ENCODE measurements at places on chromosomes 2 and 18.

DNA sequence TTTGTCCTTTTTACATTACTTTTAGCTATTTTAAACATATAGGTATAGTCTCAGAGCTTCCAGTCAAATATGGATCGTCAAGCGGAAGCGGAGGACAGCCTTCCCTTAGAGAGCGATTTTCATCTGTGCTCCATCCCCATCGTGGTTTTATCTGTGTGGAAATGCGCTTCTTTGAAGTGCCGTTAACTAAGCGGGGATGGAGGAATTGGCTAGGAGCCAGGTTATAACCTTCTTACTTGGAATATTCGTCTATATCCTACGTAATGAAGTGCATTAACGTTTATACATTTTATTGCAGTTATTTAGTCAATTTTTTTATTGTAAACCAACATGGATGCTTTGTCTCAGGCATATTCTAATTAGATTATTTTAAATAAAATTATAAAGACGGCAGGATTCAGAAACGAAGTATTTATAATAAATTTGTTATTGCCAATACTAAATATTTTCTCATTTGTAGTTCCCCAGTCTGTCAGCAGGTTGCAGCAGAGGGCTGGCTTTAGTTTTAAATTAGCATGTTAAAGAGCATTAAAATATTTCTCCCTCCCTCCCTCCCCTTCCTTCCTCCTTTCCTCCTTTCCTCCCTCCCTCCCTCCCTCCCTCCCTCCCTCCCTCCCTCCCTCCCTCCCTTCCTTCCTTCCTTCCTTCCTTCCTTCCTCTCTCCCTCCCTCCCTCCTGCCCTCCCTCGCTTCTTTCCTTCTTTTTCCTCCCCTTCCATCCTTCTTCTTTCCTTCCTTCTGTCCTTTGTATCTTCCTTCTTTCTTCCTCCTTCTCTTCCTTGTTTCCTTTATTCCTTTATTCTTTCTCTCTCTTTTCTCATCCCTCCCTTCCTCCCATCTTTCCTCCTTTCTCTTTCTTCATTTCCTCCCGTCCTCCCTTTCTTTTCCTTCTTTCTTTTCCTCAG, 80.6 kb upstream of the DOCK10 start:
- DNase-seq = no peak

GRCh38 chr2:236718207-236718992, 148.8 kb downstream of the ACKR3 start:
- DNase-seq = no peak

- no peak for DNase-seq
These were observed 66.4 kb upstream of the CHMP1B start for GRCh38 chr18:11784674-11785304.

DNA sequence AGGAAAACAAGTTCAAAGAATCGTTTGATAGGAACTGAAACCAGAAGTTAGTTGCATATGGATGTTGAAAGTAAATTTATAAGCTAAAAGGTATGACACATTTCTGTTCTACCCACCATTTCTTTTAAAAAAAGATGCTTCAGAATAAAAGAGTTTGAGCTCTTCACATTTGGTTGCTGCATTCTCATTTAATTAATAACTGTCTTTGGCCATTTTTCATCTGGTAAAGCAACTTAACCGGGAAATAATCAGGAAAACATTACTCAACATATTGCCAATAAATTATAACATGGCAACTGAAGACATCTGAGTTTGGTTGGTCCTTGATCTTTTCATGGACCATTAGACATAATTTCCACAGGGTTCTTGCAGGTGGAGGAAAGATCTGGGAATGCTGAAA, 180.2 kb upstream of the TWIST2 start:
- no peak for DNase-seq

DNA sequence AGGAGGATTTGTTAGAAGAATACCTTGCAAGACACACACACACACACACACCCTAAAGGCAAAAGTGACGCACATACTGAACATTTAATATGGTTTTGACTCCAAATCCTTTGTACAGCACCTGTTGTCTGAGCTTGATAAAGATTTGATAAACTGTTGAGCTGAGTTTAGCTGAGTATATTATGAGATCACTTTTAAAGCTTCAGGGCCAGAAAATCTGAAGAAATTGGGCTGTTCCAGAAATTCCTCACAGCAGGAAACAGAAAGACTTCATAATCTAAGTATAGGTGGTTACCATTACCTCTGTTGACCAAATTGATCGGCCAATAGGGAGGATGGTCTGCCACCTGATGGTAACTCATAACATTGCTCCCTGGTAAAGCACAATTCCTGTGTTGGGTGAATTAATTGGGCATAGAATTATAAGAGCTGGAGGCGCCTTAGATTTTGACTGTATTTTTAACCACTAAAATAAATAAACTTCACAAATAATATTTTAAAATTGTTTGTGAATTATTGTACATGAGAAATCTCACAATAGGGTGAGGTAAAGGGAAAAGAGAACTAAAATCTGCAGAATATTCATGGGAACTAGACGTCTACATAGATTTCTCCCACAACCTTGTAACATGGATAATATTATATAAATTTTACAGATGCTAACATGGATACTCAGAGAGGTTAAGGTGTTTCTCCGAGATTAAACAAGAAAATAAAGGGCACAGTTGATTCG, 21.8 kb upstream of the RPIA start:
- no peak for DNase-seq

DNA sequence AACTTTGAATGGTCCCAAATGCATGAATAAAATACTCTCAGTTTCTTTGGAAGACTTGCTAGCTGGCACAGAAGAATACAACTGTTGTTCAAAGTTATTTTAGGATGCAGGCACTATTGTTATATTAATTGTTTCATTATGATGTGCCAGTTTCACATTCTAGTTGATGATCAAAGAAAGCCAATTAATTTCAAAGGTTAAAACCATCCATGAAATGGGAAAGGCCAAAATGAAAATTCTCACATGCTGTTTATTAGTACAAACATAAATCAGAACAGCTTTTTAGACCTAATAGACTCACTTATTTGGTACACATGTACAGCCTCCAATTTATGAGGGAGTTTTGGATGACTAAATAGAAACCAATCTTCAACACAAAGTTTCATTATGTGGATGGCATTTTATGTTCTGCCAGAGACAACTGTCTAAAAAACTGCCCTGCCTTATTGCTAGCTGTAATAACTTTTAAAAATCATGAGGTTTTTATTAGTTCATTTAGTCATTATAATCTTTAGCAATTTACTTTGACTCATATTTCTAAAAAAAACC, 42.2 kb downstream of the RFTN2 start:
- DNase-seq = no peak

DNA sequence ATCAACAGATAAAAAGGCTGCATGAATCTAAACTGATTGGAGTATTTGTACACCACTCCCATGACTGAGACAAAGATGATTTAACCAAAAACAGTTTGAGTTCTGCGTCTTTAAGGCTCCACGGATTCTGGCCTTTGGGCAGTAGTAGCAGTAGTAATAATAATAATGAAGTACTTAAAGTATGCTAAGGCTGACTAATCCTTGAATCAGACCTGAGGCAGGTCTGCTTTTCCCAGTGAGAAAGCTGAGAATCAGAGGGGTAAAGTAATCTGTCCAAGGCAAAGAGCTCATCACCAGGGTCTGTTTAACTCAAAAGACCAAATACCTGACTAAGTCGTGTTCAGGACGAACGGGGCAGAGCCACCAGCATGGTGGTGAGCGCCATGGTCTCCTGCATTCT, 61.4 kb downstream of the ID2 start:
- no peak for DNase-seq

DNA sequence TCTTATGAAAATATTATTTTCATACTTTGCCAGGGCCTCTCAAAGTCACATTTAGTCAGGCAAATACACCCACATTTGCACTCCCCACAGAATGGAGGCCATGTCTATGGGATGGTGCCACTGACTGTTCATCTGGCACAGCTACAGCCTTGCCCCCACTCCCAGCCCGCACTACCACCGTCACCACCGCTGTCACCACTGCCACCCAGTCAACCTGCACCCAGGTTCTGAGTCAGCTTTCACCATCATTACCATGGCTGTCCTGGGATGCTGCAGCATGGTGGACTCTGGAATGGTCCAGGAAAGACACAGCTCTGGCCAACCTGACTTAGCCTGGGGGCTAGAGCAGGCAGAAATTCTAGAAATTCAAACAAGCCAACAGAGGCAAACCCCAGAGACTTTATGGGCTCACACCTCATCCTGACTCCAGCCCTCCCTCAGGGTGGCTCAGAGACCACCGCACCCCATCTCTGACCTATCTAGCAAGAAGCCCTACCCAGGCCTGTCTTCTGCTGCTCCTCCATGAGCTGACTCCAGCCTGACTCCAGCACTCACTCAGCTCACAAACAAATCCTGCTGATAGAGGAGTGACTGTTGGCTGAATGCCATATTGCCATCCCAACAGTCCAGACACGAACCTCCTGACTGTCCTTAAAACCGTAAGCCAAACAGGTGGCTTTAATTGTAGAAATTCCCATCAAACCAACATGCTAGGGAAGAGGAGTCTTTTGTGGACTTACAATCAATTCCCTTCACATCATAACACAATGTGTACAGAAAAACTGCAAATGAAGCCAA, 28.0 kb downstream of the DNER start:
- DNase-seq = no peak

DNA sequence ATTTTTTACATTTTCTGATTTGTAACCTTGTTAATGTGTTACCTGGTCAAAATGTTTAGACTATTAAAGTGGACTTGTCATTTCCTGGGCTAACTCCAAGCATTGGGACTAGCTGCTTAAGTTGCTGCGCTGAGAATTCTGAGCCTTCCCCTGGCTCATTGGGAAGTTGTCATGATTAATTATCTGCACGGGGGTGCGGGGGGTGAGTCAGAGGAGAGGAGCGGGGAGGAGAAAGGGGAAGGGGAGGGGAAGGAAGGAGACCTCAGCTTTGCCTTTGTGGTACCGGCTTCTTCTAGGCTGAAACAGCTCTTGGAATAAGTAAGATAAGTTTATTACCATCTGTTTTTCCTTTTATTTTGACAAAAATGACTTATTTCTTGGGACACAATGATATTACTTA, 52.9 kb upstream of the APCDD1 start:
- no peak for DNase-seq

- DNase-seq = no peak
These were observed 57.6 kb downstream of the TRIB2 start for GRCh38 chr2:12774395-12774727.

Data from stimulated activated CD8-positive, alpha-beta memory T cell treated with anti-CD3 and anti-CD28 coated beads, Interleukin-15, amount 100 ng/mL, for 24 hours (primary cell).